ENCODE measurements at places on chromosomes 16 and 17.

GRCh38 chr16:9869776-9870175, 312.5 kb downstream of the GRIN2A start:
- no peak for DNase-seq

- DNase-seq: peak; percentile 48
These were observed 265.1 kb downstream of the PRKCA start for GRCh38 chr17:66567234-66568170.

GRCh38 chr17:41824086-41824485, 11.3 kb downstream of the FKBP10 start:
- no peak for DNase-seq

DNA sequence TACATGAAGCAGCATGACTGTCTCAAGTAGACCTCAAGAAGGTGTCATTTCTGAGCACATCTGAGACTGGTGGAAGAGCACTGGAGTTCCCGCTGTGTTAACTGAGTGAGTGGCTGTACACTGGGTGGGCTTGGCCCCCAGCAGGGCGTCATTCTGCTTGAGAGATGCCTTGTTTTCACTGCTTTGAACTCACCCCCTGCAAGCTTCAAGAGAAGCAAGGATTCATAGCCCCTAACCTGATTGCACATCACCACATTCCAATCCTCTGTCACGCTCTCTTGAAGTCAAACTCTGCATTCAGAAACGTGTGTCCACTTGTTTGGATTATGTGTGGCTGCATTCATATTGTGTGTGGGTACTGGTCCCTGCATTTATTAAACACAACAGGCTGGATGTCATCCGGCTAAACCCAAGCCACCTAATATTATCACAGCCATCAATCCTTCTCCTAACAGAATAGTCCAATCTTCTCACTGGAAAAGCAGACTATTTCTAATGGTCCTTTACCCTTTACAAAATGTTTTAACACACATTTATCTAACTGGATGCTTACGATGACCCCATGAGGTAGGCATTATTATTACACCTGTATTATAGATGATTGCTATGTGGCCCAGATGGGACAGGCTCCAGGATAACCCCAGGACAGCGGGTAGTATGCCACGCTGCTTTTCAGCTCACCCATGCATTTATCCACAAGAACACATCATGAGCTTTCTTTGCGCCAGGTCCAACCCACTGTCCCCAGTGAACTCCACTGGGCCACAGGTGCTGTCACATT, 76.3 kb downstream of the USP31 start:
- no peak for DNase-seq

DNA sequence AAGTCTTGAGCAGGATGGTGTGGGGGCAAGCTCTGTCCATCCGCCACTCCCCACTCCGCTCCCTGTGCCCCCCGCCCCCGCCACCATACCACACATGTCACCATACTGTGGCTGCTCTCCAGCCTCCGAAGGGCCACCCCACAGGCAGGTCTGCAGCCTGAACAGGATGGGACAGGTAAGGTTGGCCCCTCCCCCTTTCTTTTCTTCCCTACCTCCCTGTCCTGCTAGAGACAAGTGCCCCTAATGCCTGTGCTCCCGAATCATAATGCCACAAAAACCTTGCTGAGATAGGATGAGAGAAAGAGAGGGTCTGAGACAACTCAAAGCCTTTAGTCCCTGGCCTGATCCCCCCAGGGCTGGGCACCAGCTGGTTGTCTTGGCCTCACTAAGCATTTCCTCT, 84.7 kb downstream of the SDK2 start:
- DNase-seq: no peak

DNA sequence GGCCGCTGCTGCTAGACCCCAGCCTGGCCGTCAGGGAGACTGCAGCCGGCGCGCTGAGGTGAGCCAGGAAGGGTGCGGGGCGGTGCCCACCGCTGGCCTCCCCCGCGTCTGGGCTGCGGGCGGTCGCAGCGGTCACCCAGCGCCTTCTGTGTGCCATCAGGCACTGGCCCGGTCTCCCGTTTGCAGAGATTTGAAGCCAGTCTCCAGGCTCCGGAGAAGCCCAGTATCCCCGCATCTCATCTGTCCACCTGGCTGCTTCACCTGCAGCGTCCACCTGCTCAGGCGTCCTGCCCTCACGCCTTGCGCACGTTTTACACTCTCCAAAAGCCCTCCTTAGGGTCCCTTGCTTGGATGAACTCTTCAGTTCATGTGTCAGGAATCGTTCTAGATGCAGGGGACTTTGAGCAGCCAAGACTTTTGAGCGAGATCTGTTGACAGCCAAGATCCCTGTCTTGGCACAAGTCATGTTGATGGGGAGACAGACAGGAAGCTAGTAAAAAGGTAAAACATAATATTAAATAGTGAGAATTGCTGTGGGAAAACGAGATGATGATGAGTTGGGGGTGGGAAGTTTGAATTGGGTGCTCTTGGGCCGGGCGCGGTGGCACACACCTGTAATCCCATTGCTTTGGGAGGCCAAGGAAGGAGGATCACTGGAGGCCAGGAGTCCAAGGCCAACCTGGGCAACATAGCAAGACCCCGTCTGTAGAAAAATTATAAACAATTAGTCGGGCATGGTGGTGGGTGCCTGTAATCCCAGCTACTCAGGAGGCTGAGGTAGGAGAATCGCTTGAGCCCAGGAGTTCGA, 916 bp downstream of the HEATR3 start:
- no peak for DNase-seq

DNA sequence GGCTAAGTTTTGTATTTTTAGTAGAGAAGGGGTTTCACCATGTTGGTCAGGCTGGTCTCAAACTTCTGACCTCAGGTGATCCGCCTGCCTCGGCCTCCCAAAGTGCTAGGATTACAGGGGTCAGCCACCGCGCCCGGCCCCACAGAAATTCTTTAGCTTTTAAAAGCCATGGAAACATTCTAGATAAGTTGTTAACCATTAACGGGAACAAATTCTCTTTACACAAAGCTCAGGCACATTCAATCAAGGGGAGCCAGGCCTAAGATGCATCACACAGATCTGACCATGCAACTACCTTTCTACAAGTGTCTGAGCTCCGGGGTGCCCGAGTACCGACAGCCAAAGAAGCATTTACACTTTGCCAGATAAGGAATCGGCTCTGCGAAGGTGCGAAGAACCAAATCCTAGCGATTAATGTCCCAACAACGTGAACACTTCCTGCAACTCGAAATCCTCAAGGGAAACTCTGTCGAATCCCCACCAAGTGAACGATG, 1.0 kb downstream of the EMC8 start:
- DNase-seq: peak; percentile 73

DNA sequence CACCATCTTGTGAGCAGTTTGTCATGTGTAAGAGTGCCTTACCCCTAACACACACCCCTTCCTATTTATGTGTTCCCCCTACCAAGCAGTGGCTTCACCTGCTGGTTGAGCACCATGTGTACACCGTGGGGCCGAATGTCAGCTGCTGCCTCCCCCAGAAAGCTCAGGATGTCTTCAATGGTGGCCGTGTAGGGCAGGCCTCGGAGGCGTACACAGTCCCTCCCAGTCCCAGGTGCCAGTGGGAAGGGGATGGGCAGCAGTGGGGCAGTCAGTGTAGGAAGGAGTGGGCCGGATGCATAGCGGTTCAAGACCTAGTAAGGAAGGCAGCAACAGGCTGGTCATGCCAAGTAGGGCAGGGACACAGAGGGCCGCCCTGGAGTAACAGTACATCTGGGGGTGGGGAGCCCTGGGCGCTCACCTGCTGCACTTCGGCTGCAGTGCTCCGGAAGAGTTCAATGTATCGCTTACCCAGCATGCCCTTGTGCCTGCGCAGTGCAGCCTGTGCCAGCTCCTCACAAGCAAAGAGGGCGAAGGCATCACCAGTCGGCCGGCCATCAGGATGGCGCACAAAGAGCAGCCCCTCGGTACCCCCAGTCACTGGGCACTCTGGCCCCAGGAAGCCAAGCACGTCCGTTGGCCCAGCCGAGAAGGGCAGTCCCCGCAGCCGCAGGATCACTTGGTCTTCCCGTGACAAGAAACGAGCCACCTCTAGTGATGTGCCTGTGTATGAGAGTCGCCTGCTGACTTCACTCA, 4.4 kb downstream of the ESRP2 start:
- DNase-seq: no peak

- no peak for DNase-seq
These were observed 630 bp downstream of the MILR1 start for GRCh38 chr17:64449545-64449944.

- no peak for DNase-seq
These were observed 91.5 kb downstream of the ZFHX3 start for GRCh38 chr16:72956124-72957064.

DNA sequence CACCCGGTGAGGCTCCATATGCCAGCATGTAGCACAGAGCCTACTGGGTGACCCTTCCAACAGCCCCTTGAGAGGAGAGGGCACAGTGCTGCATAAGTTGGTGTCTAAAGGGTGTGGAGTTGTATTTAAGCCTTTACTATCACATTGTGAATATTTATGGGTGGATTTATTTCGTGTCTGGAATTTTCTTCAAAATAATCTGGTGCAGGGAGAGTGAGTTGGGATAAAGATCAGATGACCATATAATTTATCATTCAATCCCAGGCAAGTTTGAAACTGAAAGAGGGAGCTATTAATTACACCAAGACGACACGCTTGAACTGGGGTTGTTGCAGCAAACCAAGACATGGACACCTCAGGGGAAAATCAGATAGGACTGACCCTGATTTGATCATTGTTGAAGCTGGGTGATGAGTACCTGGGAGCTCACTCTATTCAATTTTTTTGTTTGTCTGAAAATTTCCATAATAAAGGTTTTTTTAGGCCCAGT, 42.2 kb downstream of the LDHD start:
- no peak for DNase-seq

- no peak for DNase-seq
These were observed 9.0 kb downstream of the MTSS2 start for GRCh38 chr16:70676675-70677498.
